ENCODE measurements at places on chromosomes 12 and 14.

DNA sequence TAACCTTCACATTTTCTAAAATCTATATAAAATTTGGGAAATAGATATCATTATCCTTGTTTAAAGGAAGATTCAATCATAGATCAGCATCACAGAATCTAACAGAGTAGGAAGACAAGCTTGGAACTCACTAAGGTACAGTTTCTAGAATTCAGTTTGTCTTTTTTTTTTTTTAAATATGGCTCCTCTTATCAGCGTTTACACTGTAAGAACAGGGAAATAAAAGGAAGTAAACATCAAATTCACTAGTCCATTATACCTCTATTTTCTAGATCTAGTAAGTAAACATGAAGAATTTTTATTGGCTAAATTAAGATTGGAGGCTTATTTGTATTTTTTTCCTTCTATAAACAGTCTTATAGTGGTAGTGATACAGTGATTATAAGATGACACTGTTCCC lies 144.9 kb downstream of the LRIG3 start:
- no peak for DNase-seq

GRCh38 chr14:23521785-23522640 lies 29.6 kb downstream of the ZFHX2 start:
- no peak for DNase-seq

DNA sequence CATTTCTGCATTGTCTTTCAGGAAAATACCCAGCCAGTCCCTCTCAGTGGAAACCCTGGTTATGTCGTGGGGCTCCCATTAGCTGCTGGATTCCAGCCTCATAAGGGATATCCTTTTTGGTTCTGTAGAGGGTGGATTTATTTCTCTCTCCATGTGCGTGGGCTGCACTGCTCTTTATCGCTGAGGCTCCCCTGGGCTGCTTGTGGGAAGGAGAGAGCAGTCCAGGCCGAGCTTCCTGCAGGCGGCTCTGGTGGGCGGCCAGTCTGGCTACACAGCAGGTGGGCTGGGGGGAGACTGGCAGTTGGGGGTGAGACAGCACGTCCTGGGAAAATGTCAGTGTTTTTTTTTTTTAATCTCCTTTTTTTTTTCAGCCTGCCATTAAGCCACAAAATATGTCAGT lies 27.6 kb downstream of the TCTN1 start:
- peak; percentile 73 for DNase-seq

GRCh38 chr12:109518820-109519665 lies 41.6 kb downstream of the UBE3B start:
- DNase-seq = peak; percentile 80

- DNase-seq = no peak
Measured at GRCh38 chr12:51200806-51201205, 17.1 kb downstream of the POU6F1 start.

- DNase-seq = no peak
Measured at GRCh38 chr12:22101749-22102243, 55.8 kb downstream of the CMAS start.

DNA sequence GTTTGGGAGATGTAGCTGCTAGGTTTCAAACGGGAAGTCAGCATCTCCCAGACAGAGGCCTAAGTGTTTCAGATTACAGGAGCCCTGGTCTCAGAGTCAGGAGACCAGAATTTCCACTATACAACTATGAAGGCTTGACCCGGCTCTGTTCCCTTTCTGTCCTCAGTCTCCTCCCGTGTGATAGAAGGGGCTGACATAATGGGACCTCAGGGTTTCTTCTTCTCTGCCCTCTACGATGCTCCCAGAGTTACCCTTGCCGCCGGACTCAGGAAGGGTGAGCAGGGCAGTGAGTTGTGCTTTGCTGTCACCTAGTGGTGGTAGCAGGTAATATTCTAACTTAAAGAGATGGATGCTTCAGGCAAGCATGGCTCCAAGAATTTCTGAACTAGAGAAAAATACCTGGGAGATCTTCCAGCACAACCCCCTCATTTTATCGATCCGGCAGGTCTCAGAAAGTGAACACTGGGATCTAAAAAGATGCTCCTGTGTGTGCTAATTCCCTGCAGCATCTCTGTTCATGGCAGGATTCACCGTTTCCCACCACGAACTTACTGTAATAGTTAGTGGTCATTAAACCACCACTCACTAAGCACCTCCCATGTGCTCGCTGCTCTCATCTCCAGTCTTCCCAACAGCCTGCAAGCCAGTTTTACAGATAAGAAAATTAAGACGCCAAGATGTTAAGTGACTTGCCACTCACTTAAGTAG lies 84.4 kb downstream of the VWF start:
- DNase-seq = peak; percentile 65

- no peak for DNase-seq
Measured at GRCh38 chr14:69468949-69469348, 15.6 kb upstream of the PLEKHD1 start.

DNA sequence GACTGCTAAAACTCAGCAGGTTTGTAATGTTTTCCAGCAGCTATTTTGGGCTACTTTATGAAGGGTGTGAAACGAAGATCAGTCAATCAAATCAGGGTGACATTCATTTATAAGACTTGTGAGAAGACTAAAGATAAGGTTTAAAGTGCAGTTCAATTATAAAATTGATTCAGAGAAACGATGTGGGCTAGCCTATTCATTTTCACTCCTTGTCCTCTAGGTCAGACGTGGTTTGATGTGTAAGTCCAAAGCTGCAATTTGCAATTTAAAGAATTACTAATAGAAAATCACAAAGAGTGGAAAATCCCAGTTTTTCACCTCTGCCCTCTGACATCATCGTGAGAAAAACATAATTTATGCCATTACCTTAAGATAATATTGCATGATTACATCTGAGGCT lies 243.5 kb upstream of the NOVA1 start:
- no peak for DNase-seq

- peak; percentile 57 for DNase-seq
Measured at GRCh38 chr14:75979071-75979571, 2.7 kb downstream of the TGFB3 start.
